ENCODE measurements at places on chromosomes 16 and 17.
A peak's percentile ranks its signal among the peaks of the same experiment; 100 is the strongest.

GRCh38 chr16:2687531-2688308 lies 5.4 kb downstream of the KCTD5 start:
- no peak for DNase-seq

DNA sequence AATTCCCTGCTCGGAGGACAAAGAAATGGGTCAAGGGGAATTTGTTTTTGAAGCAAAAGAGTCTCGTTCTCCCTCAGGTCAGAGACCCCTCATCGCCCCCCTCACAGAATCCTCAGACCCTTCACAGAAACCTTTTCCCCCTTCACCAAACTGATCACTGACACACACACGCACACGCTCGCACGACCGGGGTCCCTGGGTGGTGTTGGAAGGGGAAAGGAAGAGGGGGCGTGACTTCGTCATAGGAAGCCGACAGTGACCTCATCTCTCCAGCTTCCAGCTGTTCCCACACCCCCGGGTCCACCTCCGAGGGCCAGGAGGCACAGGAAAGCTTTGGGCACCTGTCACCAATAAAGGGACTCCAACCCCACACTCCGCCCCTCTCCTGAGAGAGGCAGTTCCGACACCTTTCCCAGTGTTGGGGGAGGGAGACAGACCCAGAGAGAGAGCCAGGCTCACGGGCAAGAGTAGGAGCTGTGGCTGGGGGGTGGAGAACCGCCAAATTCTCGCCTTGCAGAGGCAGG lies 1.2 kb downstream of the ASGR1 start:
- DNase-seq = no peak

DNA sequence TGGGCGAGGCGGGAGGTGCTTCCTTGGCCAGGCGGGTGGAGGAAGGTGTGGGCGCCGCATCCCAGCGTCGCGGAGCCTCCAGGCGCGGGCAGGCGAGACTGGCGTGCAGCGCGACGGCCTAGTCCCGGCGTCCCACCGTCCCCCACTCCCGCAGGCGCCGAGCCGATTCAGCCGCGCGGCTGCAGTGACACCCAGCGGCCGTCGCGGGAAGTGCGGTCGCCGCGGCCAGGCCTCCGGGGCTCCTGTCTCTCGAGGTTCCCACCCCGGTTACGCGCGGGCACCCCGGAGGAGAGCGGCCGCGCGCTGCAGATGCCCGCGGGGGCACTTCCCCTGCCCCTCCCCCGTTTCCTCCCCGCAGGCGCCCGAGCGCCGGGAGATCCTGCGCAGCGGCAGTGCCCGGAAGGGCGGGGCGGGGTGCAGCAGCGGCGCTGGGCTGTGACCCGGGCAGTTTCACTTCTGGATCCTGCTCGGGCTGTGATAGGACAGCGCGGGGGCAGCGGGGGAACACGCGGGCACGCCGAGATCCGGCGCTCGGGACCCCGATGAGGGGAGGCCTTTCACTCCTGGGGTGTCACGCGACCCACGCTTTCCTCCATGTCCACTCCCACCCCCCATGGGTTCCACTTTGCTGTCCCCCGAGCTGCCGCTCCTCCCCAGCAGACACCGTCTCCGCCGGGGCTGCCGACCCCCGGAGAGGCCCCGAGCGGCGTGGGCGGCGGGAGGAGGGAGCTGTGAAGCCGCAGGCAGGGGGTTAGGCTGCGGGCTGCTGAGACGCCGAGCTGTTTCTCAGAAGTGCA lies 16.6 kb downstream of the GRB7 start:
- DNase-seq = peak; percentile 99

GRCh38 chr17:67628580-67629013 lies 89.1 kb upstream of the NOL11 start:
- no peak for DNase-seq

DNA sequence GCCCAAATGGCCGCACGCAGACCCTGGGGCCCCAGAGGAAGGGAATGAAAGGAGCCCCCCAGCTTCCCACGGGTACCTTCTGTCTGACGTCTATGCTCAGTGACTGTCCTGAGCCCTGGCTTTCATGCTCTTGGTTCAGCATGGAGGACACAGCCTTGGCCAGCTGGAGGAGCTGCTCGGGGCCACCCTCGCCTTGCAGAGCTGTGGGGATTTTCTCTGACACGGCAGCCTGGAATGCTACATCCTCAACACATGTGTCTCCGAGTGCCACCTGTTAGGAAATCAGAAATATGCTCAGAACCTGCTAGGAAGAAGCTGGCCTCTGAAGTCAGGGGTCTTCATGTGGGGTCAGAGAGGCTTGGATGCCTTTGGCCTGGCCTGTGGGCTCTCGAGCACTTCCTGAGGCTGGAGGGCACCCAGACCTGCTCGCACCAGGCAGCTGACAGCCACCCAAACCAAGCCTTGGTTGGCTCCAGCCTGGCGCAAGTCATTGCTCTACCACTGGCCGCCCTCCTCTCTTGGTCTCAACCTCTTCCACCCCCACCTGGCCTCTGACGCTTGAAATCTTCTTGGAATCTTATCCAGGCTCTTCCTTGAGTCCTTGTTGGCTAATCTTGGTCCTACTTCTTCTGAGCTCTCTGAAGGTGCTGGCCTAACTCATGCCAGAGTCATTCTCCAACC lies 63.7 kb upstream of the BCO1 start:
- no peak for DNase-seq

DNA sequence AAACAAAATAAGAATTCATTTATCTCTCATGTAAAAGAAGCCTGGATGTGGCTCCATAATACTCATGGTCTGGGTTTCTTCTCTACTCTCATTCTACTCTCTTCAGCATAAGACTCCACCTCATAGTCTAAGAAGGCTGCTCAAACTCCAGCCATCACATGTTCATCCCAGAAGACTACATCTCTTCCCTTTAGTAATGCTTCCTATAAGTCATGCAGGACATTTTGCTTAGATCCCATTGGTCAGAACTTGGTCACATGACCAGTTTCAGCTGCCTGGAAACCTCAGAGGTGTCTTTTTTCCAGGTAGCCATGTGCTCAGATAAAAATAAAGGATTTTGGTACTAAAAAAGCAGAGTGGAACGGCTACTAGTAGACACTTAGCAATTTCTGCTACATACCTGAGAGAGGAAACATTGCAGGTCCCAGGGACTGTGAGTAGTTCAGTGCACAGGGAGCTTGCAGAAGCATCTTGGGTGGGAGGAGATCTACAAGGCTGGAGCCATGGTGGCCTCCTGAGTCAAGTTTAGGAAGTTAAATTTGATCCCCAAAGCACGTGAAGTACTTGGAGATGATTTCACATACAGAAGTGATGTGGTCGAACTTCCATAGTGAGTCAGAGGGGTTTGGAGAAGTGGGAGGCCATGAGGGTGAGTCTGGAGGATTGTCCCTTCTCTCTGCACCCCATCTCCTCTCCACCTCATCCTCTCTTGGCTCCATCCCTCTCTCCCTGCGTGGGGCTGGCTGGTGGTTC lies 110.2 kb downstream of the CCDC182 start:
- no peak for DNase-seq

GRCh38 chr17:68777856-68778694 lies 176.9 kb upstream of the FAM20A start:
- DNase-seq = no peak

- no peak for DNase-seq
Measured at GRCh38 chr17:7555320-7555948, 3.1 kb upstream of the TNFSF13 start.

- DNase-seq = no peak
Measured at GRCh38 chr17:50219342-50219741, 17.9 kb upstream of the COL1A1 start.

- DNase-seq = no peak
Measured at GRCh38 chr16:69113216-69113615, 7.8 kb downstream of the HAS3 start.

DNA sequence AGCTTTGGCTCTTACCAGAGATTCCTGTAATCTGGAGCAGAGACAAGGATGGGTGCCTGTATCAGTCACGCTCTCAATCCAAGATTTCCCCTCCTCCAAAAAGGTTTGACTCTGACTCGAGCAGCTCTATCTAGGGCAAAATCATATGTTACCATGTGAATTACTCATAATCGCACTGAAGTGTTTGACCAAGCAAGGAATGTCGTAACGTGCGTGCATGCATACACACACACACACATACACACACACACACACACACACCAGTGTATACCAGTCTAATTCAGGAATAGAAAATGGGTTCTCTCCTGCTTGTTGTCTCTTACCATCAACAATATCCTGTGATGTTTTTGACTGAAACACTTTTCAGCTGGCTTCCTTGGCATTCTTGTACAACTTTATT lies 835.1 kb downstream of the KCNJ2 start:
- DNase-seq = no peak

DNA sequence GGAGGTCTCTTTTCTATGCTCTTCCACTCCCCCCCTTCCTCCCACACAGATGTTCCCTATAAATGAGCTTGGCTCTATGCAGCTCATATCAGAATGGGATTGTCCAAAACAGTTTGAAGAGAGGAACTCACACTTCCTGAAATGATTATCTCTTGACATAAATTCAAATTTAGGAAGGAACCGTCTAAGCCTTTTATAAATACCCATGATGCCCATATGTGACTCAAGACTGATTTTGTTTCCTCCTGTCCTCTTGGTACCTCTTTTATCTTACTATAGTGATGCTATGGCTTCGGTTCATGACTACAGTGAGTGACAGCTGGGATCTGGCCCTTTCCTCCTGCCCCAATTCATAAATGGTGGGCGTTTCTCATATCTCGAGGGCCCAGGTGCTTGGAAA lies 16.6 kb upstream of the TERF2 start:
- DNase-seq = no peak

DNA sequence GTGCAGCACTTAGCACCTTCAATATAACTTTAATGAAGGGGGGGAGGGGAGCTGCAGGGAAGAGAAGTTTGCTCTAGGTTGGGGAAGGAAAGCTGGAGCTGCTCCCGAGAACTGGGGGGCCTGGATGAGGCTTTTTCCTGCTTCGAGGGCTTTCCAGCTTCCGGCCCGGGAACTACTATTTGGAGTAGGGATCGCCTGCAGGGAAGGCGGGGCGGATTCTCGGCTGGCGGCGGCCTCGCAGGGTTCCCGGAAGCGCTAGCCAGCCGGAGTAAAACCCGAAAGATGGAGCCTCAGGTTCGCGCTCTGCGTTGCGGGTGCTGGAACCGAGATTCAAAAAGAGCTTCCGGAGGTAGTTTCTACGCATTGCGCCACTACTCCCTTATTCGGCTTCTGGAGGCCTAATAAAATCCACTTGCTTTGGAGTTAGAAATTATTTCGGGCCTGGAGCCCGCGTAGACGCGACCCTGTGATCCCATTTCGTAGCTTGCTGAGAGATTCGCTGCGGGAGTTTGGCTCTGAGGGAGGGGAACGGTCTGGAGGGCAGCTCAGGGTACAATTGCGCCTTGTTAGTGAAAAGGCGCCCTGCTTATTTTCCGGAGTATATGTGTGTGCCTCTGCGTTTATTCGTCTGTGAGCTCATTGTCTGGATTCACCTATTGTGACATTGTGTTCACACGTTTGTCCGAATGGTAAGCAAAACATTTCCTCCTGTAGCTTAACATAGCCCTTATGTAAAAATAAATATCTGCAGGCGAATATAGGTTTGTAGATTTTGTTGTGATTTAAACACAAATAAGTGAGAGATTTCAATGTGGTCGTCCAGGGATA lies 652 bp downstream of the PRAC2 start:
- no peak for DNase-seq

DNA sequence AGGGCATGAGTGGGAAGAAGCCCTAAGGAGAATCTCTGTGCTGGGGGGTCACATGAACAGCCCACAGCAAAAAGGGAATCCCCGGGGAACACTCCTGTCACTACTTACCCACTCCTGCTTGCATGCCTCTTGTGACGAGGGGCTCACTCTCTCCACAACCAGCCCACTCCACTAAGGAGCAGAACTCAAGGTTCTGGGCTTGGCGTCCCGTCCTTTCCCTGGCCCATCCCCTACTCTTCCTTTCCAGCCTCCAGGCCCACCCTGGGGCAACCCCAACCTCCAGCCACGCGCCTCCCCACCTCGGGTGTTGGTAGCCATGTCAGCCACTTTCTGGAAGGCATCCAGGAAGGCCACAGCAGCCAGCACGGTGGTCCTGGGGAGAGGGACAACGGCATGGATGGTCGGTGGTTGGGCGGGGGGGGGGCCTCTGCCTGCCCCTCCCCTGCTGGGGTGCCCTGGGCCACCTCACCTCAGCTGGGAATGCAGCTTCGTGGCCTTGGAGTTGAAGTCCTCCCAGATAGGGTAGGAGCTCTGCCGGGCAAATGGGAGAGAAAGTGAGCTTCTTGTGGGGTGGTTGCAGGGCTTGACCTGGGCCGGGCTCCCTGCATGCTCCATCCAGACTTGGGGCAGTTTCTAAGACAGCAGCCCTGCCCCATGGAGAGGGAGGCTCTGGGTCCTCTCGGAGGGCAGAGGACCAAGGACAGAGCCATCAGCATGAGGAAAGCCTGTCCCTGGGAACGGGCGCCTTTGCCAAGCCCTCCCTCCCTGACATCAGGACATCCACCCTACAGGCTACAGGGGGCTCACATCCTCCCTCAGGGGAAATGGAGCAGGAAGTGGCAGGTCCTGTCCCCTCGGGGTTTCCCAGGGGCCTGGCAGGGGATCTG lies 5.1 kb downstream of the MTSS2 start:
- DNase-seq = no peak

- DNase-seq = no peak
Measured at GRCh38 chr16:66751053-66751302, 431 bp downstream of the DYNC1LI2 start.

- no peak for DNase-seq
Measured at GRCh38 chr17:29619251-29619650, 3.5 kb downstream of the CORO6 start.
